ENCODE measurements at places on chromosomes 1 and 21.

DNA sequence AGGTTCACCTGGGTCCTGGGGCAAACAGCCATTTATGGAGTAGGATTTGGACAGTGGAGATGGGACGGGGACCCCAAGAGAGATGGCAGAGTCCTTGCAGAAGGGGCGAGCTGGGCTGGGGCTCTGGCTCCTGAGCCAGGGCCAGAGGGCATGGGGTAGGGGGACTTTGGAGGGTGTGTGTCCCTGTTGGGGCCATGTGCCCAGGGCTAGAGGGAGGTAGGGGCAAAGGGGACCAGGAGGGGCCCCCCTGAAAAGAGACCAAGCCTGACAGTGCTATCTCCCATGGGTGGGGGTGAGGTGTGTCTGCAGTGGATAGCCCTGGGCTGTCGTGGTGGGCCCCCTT is 92.3 kb downstream of the TRIM11 start:
- DNase-seq, result no peak

GRCh38 chr1:21491488-21492355 is 17.5 kb upstream of the ALPL start:
- DNase-seq, result no peak

- DNase-seq, result no peak
These were observed 35.0 kb downstream of the ATP5PO start for GRCh38 chr21:33880626-33881025.

GRCh38 chr1:92951141-92951582 is 10.1 kb downstream of the DIPK1A start:
- peak; percentile 46 for DNase-seq

GRCh38 chr1:242824435-242824834 is 299.9 kb upstream of the PLD5 start:
- DNase-seq, result no peak

GRCh38 chr1:38512789-38513188 is 346.8 kb downstream of the RRAGC start:
- no peak for DNase-seq

DNA sequence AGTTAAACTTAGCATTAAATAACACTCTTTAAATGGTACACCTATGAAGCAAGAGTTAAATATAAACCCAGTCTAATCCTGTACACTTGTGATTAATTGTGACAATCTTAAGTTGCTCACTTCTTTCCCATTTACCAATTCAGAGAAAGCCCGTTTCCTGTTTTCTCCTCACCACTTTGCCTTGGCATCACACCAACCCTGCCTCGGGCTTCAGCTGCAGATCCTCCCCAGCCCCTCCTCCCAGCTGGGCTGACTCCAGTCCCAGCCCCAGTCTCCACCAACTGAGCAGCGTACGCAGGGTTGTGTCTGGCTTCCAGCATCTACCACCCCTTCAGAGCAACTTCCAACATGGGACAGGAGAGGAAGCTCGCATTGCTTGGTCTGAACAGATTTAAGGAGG is 4.1 kb downstream of the PYCR2 start:
- no peak for DNase-seq

- no peak for DNase-seq
These were observed 43.9 kb upstream of the CAMK1G start for GRCh38 chr1:209539576-209539975.

- DNase-seq, result no peak
These were observed 47.8 kb upstream of the PBX1 start for GRCh38 chr1:164511001-164511705.

DNA sequence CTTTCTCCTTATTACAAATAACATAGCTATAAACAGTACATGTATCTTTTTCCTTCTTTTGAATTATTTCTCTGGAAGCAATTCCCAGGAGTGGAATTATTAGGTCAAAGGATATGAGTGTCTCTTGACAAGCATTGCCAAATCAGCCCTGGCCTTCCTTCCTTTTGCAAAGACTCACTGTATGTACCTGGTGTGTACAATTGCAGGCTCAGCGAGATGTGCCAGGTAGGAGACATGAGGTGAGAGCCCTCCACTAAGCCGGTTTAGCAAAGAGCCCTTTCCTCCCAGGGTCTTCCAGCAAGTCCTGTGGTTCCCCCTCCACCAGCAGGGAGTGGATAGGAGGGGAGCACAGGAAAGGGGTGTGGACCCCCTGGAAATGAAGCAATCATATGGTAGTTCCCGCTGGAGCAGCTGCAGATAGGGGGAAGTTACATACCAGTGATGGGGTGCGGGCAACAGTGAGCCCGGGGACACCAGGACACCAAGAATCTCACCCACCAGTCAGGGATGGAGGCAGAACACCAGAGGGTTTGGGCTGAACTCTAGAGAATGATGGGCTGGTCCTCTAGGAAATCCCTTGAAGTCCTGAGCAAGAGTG is 18.3 kb downstream of the RCSD1 start:
- no peak for DNase-seq

DNA sequence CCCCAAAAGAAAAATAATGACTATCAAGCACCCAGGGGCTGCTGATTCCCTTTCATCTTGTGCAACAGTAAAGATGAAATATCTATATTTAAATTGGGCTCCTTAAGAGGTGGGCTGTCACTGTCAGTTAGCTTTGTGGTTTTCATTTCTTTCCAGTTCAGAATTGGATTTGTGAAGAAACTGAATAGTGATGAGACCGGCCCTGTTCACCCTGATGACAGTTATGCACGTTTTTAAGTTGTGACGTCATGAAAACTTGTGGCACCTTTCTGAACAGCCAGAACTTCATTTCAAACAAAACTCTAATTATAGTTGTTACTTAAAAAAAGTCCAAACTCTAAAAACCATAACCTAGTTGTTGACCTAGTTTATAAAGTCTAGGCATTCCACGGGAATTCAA is 125.9 kb downstream of the RUNX1 start:
- DNase-seq, result no peak

GRCh38 chr1:34060187-34060730 is 104.8 kb downstream of the CSMD2 start:
- no peak for DNase-seq

DNA sequence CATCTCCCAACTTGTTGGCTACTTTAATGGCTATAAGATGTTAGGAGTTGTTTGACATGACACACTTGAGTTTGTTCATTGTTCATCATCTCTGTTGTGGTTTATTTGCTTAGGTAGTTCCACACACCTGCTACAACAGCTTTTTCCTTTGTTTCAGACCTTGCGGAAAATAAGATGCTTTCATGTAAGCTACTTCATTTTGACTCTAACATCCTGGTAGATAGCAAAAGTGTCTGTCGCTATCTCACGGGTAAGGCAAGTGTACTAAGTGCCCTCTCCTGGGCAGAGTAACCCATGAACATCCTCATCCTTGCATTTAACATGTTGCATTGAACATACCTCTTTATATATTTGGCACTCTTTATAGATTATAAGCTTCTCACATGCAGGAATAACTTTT is 1.6 kb upstream of the OR10T2 start:
- DNase-seq, result no peak

DNA sequence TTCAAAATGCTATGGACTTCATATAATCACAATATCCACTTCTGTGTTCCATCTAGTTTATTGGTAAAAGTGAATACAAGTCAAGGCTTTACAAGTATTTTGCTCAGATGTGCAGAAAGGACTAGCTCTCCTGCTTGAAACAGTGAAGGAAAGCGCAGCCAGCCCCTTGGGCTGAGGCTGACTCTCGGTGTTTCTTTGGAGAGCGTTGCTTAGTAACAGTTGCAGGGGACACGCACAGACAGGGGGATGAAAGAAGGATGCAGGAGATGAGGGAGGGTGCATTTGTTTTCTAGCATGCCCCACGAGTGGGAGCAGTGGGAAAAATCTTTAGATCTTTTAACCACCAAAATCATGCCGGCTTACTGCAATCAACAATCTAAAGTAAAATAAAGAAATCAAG is 9.1 kb downstream of the PYCR2 start:
- DNase-seq, result no peak

GRCh38 chr1:58406301-58407071 is 140.0 kb downstream of the OMA1 start:
- no peak for DNase-seq

- no peak for DNase-seq
These were observed 11.3 kb downstream of the RPAP2 start for GRCh38 chr1:92310185-92310597.

DNA sequence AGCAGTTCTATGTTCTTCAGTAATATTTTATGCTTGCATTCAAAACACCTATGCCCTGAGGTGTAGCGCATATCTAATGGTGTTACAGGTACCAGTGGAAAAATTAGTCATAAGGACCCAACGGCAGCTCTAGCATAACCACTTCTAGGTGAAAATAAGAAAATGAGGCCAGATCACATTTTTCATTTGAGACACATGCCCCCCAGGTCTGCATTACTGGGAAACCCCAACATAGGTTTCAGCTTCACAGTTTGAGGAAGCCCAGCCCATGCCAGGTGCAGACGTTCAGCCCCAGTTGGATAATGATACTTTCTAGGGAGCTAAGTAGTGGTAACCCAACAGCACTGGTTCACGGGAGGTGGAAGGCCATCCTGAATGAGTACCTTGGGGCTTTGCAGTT is 129.8 kb downstream of the CNIH3 start:
- DNase-seq, result peak; percentile 37

DNA sequence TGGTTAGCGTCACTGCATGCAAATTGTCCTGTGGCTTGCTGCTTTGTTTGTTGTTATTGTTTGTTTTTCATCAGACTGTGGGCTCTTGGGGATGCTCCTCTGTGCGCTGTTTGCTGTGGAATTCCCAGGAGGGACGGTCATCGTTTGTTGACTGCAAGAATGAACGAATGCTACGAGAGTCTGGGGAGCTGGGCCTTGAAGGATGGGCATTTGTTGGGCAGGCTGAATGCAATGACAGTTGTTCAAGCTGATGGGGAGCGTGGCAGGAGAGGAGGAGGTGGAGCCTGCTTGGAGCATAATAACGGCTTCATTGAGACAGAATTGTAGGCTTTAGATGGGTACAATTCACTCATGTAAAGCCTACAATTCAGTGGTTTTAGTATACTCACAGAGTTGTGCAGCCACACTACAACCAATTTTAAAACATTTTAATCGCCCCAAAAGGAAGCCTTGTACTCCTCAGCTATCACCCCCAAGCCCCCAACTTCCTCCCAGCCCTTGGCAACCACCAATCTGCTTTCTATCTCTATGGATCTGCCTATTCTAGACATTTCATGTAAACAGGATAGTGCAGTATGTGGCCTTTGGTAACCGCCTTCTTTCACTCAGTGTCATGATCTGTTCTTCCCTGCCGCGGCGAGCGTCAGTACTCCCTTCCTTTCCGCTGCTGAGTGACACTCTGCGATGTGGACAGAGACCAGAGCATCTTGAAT is 190.2 kb downstream of the CAMTA1 start:
- no peak for DNase-seq

- no peak for DNase-seq
These were observed 10.9 kb downstream of the H3-3A start for GRCh38 chr1:226073184-226073950.

GRCh38 chr1:153533689-153534201 is 2.0 kb downstream of the S100A6 start:
- no peak for DNase-seq

- no peak for DNase-seq
These were observed 6.0 kb upstream of the SCYL3 start for GRCh38 chr1:169899519-169900217.

GRCh38 chr1:91502672-91503184 is 2.1 kb downstream of the CDC7 start:
- DNase-seq, result no peak

GRCh38 chr1:205633421-205633976 is 1.7 kb upstream of the ELK4 start:
- no peak for DNase-seq

DNA sequence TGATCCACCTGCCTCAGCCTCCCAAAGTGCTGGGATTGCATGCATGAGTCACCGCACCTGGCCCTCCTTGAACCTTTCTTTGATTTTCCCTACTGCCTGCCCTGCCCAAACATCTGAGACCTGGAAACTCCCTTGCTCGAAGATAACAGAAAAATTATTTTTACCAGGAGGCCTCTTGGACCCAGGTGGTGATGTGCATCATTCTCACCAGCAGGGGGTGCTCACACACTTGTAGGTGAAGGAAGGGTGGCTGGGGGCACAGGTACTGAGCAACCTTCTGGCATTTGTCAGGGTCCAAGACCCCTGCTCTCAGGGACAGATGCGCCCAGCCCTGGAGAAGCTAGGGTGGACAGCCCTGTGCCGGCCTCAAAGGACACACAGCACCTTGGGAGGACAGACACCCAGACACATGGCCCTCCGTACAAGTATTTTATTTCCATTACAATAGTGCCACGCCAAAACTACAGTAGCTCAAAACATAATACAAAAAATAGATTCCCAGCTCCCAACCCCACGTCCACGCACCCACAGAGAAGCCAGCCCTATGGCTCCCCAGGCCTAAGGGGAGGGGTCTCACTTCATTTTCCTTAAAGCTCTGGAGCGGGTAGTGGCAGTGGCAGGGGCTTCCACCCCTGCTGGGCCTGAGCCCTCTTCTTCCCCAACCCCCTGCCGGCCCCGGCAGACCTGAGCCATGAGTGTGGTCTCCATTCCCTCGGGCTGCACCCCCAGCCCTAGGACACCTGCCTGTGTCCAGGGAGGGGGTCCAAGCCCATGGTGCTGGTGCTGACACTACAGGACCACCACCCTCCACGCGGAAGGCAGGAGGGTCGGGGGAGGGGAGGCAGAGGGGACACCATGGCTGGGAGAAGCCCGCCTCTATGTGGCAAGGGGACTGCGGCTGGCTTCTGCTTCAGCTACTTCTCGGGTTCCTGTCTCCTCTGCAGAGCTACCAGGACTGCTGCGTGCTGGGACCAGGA is 40.4 kb upstream of the EIF4G3 start:
- peak; percentile 38 for DNase-seq

DNA sequence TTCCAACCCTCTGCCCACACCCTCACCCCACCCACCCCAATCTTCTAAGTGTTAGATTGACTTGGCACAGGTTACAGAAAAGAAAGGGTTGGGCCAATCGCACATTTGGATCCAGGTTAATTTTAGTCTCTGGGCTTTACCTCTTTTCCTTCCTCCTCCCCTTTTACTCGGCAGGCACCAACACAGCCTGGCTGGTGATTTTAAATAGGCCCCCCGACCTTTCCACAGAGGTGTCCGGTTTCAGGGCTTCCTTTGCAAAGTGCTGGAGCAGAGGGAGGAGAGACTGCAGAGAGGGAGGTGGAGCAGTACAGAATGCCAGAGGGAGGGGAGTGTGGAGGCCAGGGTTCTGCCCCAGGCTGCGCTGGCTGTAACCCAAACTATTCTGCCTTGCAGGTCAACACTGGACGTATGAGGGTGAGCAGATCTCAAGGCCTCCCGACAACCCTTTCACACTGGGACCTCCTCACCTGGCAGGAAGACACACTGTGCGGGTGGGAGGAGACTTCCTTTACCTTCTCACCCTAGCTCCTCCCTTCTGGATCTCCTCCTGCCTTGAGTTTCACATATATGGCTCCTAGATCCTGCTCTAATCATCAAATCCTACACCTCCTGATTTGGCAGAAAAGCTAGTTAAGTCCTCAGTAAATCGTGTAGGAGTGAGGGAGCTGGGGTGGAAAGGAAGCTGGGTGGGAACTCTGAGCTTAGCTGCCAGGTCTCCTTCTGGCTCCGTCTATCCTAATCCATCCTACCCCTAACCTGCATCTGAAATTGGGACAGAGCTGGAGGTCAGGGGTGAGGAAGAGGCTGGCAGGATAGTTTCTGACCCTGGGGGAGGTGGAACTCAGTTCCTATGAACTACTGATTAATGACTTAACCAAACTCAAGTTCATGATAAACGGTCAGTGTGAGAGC is 2.4 kb downstream of the CA14 start:
- no peak for DNase-seq

GRCh38 chr1:5938101-5938646 is 54.1 kb downstream of the NPHP4 start:
- no peak for DNase-seq
